Stimulated activated CD8-positive, alpha-beta memory T cell treated with anti-CD3 and anti-CD28 coated beads, Interleukin-7, amount 100 ng/mL, for 4 hours (primary cell): ENCODE measurements at places on chromosomes 16 and 17.

- no peak for DNase-seq
These were observed 44.1 kb upstream of the STH start for GRCh38 chr17:45954914-45955313.

DNA sequence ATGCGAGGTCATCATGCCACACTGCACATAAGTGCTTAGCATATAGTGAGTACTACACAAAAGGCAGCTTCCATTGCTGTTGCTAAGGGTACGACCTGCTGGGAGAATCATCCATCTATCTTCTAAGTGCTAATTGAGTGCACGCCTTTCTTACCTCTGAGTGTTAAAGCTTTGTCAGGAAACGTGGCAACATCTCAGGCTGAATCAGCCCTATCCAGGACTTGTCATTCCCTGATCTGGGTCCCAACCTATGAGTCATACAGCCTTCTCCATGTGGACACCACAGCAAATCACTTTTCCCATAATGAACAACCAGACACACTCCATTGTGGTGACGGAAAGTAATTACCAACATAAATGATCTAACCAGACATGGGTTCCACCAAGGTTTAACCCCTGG, 201.1 kb upstream of the MAF start:
- no peak for DNase-seq

- DNase-seq, result no peak
These were observed 16.3 kb downstream of the ERAL1 start for GRCh38 chr17:28871056-28871579.

- no peak for DNase-seq
These were observed 170.6 kb downstream of the GSG1L start for GRCh38 chr16:27892879-27893278.

DNA sequence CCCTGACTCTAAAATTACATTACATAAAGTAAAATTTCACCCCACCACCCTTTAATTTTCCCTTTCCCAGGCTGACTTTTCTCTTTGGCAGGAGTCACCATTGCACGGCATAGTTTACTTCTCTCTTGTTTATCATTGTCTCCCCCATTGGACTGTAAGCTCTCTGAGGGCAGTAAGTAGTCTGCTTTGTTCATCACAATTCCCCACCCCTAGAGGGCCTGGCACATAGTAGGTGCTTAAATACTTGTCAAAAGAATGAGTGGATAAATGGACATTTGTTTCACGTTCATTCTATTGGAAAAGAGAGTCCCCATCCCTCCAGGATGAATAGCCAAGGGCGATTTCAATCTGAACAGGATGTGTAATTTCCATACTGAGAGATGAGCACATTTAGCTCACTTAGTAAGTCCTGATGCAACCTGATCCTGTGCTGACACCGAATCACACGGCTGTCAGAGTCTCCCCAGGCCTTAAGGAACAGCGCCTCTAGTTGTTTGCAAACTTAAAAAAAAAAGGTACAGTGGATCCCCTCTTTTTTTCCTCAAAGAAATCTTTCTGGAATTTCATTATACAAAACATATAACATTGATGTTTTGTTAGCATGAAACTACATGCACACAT, 54.0 kb downstream of the AKAP1 start:
- DNase-seq, result no peak

- DNase-seq, result no peak
These were observed 3.9 kb downstream of the DHX33 start for GRCh38 chr17:5464717-5465507.
